ENCODE measurements at places on chromosomes 2 and 18. TPM values are rescaled to one million over a fixed set of nuclear protein-coding genes. Genes with fewer than 3 reads are reported as not detected.

GRCh38 chr18:42363446-42364441 lies 408.7 kb downstream of the PIK3C3 start:
- no peaks in the 10 kb centered on the region for H3K4me1 ChIP-seq
- DNase-seq = no peak
- H3K27me3 ChIP-seq = no peaks in the 10 kb centered on the region

- DNase-seq = no peak
- H3K36me3 ChIP-seq = no peaks in the 10 kb centered on the region
- H3K27me3 ChIP-seq = no peaks in the 10 kb centered on the region
- no peak overlapping the region for H3K4me3 ChIP-seq
- no peaks in the 10 kb centered on the region for H3K4me1 ChIP-seq
- no peak overlapping the region for H3K27ac ChIP-seq
Measured at GRCh38 chr2:163646687-163647086, 89.1 kb downstream of the FIGN start.

DNA sequence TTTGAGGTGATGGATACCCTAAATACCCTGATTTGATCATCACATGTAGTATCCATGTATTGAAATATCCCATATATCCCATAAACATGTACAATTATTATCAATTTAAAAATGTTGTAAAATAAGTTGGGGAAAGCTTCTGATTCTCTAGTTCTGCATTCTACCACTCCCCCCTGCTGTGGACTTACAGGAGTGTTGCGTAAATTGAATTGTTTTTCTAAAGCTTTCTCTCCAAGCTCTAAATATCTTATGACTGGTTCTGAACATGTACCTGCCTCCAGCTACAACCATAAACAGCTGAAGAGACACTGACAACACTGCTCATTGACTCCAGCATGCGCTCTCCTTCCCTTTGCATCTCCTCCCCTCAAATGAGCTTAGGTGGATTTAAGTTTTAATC lies 145.2 kb downstream of the MGAT5 start:
- H3K27me3 ChIP-seq = no peaks in the 10 kb centered on the region
- no peak overlapping the region for H3K4me3 ChIP-seq
- H3K4me1 ChIP-seq = no peaks in the 10 kb centered on the region
- H3K36me3 ChIP-seq = peaks cover 3% of the 10 kb centered on the region

The LONRF2 gene
- 0.04 TPM for total RNA-seq

The SIX3 gene
- not detected for total RNA-seq
